ENCODE measurements at places on chromosomes 4 and X.
A peak's percentile ranks its signal among the peaks of the same experiment; 100 is the strongest.

- DNase-seq: no peak
- H3K27ac ChIP-seq: no peak overlapping the region
- no peaks in the 10 kb centered on the region for H3K27me3 ChIP-seq
Observed at GRCh38 chr4:7161721-7162214, 30.6 kb upstream of the SORCS2 start.

- H3K27ac ChIP-seq: peak overlapping the region; percentile 25
- H3K27me3 ChIP-seq: no peaks in the 10 kb centered on the region
- H3K4me1 ChIP-seq: peaks cover 3% of the 10 kb centered on the region
- no peak overlapping the region for H3K4me3 ChIP-seq
Observed at GRCh38 chr4:7968262-7968896, 28.7 kb upstream of the AFAP1 start.

DNA sequence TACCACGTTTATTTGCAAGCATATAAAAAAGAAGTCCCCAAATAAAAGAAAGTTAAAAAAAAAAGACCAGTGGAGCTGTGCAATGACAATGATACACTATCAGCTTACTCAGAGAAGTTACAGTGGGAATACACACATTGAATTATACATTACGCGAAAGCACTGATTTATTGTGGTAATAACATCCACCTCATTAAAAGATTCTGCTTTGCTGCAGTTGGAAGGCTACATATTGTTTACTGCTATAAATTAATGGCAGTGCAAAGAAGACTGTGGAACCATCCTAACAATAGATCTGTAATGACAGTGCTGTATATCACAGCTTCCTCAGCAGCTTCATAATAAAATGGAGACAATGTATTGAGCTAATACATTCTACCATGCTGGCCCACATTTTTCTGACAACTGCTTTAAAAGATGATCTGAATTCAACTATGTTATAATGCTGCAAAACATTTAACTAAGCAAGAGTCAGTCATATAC lies 142.5 kb upstream of the MAB21L2 start:
- no peak for DNase-seq
- H3K4me1 ChIP-seq: no peaks in the 10 kb centered on the region
- no peak overlapping the region for H3K4me3 ChIP-seq

GRCh38 chrX:133214301-133214700 lies 3.9 kb downstream of the TFDP3 start:
- DNase-seq: no peak
- H3K4me1 ChIP-seq: no peaks in the 10 kb centered on the region
- H3K27ac ChIP-seq: no peak overlapping the region
- no peaks in the 10 kb centered on the region for H3K27me3 ChIP-seq
- H3K4me3 ChIP-seq: no peak overlapping the region

GRCh38 chr4:156838761-156839160 lies 132.8 kb downstream of the PDGFC start:
- DNase-seq: no peak
- H3K4me1 ChIP-seq: no peaks in the 10 kb centered on the region
- no peak overlapping the region for H3K4me3 ChIP-seq
- H3K27me3 ChIP-seq: no peaks in the 10 kb centered on the region

- no peaks in the 10 kb centered on the region for H3K36me3 ChIP-seq
- no peak overlapping the region for H3K4me3 ChIP-seq
- no peak overlapping the region for H3K27ac ChIP-seq
- no peaks in the 10 kb centered on the region for H3K4me1 ChIP-seq
- no peak for DNase-seq
- H3K27me3 ChIP-seq: no peaks in the 10 kb centered on the region
Observed at GRCh38 chr4:13765539-13765938, 138.0 kb upstream of the BOD1L1 start.

DNA sequence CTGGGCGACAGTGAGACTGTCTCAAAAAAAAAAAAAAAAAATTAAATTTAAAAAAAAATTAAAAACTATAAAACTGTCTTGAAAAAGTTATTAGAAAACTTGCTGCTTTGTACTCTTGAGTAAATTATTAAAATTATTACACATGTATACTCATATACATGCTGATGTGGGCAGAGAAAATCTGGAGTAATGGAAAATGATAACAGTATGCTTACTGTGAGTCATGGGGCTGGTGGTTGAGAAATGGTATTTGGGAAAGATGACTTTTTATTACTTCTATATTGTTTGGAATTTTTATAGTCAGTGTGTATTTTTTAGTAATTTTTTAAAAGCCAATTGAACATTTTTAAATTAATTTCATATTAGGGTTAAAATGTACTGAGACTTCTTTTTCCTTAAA lies 7.5 kb downstream of the YY2 start:
- H3K4me1 ChIP-seq: no peaks in the 10 kb centered on the region
- H3K27ac ChIP-seq: no peak overlapping the region
- no peaks in the 10 kb centered on the region for H3K27me3 ChIP-seq

GRCh38 chr4:42676066-42676951 lies 19.4 kb upstream of the ATP8A1 start:
- peaks cover 36% of the 10 kb centered on the region for H3K4me1 ChIP-seq
- no peak overlapping the region for H3K27ac ChIP-seq
- DNase-seq: no peak
- H3K27me3 ChIP-seq: no peaks in the 10 kb centered on the region

- H3K27ac ChIP-seq: no peak overlapping the region
- H3K36me3 ChIP-seq: no peaks in the 10 kb centered on the region
- H3K27me3 ChIP-seq: no peaks in the 10 kb centered on the region
- H3K4me3 ChIP-seq: no peak overlapping the region
Observed at GRCh38 chrX:41108463-41109205, 23.4 kb downstream of the USP9X start.

GRCh38 chr4:140152751-140153418 lies 1.1 kb downstream of the MAML3 start:
- peak overlapping the region; percentile 83 for H3K4me3 ChIP-seq
- DNase-seq: peak; percentile 29
- H3K27ac ChIP-seq: no peak overlapping the region
- peaks cover 24% of the 10 kb centered on the region for H3K4me1 ChIP-seq
- no peaks in the 10 kb centered on the region for H3K36me3 ChIP-seq

- H3K27ac ChIP-seq: no peak overlapping the region
- peak; percentile 26 for DNase-seq
- H3K27me3 ChIP-seq: no peaks in the 10 kb centered on the region
- H3K4me1 ChIP-seq: no peaks in the 10 kb centered on the region
- no peaks in the 10 kb centered on the region for H3K36me3 ChIP-seq
- no peak overlapping the region for H3K4me3 ChIP-seq
Observed at GRCh38 chr4:41887821-41888686, 47.2 kb upstream of the TMEM33 start.

DNA sequence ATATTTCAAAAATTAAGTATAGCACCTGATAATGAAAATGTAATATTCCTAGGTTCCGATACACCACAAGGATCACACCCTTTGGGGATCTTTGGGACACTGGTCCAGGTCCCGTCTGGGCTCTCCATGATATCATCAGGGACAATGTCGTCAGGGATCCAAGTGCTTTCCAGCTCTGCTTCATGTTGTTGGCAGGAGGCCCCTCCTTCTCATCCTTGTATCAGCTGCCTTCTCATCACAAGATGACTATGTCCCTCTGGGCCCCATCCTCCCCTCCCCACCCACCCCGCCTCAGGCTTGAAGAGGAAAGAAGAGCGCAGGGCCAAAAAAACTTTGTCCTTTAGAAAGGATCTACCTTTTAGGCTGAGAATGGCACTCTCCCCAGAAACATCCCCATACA lies 128.3 kb upstream of the KLF3 start:
- H3K4me1 ChIP-seq: peaks cover 3% of the 10 kb centered on the region
- no peak for DNase-seq
- H3K27ac ChIP-seq: no peak overlapping the region
- H3K27me3 ChIP-seq: peaks cover 3% of the 10 kb centered on the region

DNA sequence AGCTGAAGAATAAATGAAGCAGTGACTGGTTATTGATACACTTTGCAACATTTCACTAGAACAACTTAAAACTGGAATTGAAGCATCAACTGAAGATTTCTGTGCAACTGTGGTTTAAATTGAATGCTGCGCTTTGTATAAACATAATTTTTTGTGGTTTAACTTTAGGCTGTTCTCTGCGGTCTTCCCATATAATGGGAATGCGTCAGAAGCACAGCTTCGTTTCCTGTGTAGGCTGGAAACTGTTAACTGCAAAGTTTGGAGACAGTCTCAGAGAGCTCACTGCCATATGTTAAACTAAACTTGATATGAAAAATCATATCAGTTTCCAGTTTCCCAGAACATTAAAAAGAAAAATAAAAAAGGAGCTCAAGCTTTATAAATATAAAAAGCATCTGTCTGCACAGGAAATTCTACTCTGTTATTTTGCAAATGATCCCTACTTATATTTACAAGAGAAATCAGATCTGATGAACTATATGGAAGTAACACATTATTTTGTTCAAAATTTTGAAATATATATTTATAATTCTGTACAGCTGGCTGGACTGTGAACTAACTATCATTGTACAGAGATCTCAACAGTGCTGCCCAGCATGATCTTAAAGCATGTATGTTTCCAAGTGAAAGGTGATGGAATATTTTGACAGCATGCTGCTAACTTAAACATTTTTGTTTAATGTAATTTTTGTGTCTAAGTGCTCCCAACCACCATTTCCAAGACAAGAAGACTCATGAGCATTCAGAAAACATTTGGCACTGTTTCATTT lies 139.9 kb downstream of the NDST3 start:
- H3K27ac ChIP-seq: no peak overlapping the region
- no peaks in the 10 kb centered on the region for H3K27me3 ChIP-seq
- no peaks in the 10 kb centered on the region for H3K4me1 ChIP-seq
- no peak for DNase-seq
- no peak overlapping the region for H3K4me3 ChIP-seq
- H3K36me3 ChIP-seq: no peaks in the 10 kb centered on the region

Measured in T-cell (primary cell).